ENCODE measurements at places on chromosomes 12 and 14. TPM values are rescaled to one million over a fixed set of nuclear protein-coding genes. Genes with fewer than 3 reads are reported as not detected.

DNA sequence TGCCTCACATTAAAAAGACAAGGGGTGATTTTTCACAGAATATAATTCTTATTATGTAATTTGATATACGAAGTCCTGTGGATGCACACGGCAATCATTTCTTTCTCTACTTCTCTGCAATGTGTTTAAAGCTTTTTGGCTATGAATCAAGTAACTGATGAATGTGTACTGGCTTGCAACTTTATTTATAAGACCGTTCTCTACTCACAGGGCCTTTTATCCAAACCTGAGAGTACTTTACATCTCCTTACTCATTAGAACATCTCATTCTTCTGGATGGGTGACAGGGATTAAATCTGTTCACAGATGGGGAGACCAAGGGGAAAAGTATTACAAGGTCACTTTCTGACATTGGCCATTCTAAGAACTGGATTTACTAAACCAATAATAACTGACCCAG lies 215.8 kb upstream of the DIO2 start:
- H3K27ac ChIP-seq, result no peak overlapping the region
- H3K27me3 ChIP-seq, result no peaks in the 10 kb centered on the region
- no peaks in the 10 kb centered on the region for H3K4me1 ChIP-seq
- no peak overlapping the region for H3K4me3 ChIP-seq

DNA sequence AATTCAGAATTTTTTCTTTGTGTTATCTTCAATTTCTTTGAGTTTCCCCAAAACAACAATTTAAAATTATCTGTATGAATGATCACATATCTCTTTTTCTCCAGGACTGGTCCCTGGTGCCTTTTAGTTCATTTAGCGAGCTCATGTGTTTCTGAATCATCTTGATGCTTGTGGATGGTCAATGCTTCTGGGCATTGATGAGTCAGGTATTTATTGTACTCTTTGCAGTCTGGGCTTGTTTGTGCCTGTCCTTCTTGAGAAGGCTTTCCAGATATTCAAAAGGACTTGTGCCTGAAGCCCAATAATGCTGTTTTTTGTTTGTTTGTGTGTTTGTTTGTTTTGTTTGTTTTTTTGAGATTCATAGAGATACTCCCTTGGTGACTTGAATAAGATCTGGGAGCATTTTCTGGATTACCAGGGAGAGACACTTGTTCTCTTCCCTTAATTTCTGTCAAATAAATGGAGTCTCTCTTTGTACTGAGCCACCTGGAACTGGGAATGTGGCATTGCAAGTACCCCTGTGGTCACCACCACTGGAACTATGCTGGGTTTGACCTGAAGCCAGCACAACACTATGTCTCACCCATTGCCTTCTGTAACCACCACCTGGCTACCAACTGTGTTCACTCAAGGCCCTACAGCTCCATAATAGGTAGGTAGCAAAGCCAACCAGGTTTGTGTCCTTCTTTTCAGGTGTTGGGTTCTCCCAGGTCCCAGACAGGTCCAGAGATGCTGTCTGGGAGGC lies 56.3 kb downstream of the SLC6A15 start:
- no peak overlapping the region for H3K27ac ChIP-seq
- no peak overlapping the region for H3K4me3 ChIP-seq
- H3K27me3 ChIP-seq, result no peaks in the 10 kb centered on the region
- H3K4me1 ChIP-seq, result no peaks in the 10 kb centered on the region

HPD gene
- total RNA-seq, result not detected

DNA sequence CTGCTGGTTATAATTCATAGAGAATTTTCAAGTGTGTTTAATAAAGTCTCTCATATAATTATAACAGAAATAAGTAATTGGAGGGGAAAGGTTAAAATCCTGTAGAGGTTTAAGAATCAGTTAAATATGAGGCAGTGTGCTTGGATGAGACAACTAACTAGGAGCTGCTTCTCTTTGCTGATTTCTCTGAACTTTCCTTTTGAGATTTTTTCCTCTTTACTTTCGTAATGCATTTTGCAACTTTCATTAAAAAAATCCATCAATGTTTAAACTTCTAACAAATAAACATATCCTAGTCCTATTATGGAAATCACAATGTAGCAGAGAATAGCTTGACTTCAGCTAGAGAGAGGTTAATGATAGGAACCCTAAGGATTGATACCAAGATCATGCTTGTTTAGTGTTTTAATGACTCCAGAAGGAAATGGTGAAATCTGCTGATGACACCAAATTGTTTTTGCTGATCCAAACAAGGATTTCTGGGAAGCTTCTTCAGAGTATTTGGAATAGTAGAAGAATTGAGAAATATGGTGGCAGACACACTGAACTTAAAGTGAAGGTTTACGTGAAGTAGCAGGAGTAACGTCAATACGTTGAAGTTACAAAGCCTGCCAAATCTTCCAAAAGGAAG lies 122.6 kb downstream of the RAD51B start:
- no peaks in the 10 kb centered on the region for H3K4me1 ChIP-seq
- H3K36me3 ChIP-seq, result no peaks in the 10 kb centered on the region
- H3K4me3 ChIP-seq, result no peak overlapping the region
- H3K27me3 ChIP-seq, result no peaks in the 10 kb centered on the region
- DNase-seq, result no peak

- H3K27me3 ChIP-seq, result no peaks in the 10 kb centered on the region
- H3K27ac ChIP-seq, result no peak overlapping the region
- no peak for DNase-seq
- no peaks in the 10 kb centered on the region for H3K36me3 ChIP-seq
Measured at GRCh38 chr14:102568115-102568614, 24.3 kb upstream of the RCOR1 start.

HOXC5 gene
- not detected for total RNA-seq

DNA sequence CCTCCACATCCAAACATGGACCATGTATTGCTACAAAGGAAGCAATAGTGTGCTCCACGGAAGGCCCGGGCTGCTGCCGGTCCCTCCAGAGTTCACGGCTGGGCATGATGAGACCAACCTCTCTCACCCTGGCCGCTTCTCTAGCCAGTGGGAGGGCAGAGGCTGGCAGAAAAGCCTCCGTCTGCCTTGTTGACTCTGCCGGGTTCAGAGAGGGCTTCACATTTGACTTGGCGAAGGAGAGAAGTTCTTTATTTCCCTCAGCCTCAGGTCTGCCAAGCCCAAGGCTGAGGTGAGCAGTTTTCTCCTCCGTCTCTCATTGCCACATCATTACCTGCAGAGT lies 230.0 kb downstream of the ZFP36L1 start:
- H3K36me3 ChIP-seq, result no peaks in the 10 kb centered on the region
- no peak overlapping the region for H3K4me3 ChIP-seq
- H3K27ac ChIP-seq, result no peak overlapping the region
- no peak for DNase-seq
- peaks cover 31% of the 10 kb centered on the region for H3K4me1 ChIP-seq
